H9 (cell line): ENCODE measurements at places on chromosomes 6 and 20. TPM values are rescaled to one million over a fixed set of nuclear protein-coding genes. Genes with fewer than 3 reads are reported as not detected.
A peak's percentile ranks its signal among the peaks of the same experiment; 100 is the strongest.

GRCh38 chr20:11248687-11249638, 575.2 kb upstream of the JAG1 start:
- no peak for DNase-seq

GRCh38 chr6:38676974-38677544, 25.9 kb downstream of the GLO1 start:
- DNase-seq = no peak

- DNase-seq = peak; percentile 45
Measured at GRCh38 chr6:35317483-35318195, 20.0 kb downstream of the DEF6 start.

DNA sequence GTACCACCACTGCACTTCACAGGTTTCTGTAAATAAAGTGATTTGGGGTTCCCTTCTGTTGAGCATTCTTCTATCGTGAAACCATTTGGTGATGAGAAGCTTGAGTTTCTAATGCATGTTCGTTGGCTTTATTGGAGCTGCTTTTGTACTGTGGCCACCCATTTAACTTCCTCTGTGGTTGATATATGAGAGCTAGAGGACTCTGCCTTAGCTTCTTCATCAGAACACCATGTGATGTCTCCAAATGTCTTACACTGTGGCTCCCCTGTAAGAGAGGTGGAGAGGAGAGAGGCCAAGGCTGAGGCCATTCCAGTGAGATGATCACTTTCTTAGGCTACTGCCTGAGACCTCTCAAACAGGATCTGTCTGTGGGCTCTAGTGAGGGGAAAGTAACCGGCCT, 114.5 kb downstream of the SLC16A10 start:
- no peak for DNase-seq

GRCh38 chr6:130070326-130070725, 51.9 kb downstream of the L3MBTL3 start:
- DNase-seq = no peak

DNA sequence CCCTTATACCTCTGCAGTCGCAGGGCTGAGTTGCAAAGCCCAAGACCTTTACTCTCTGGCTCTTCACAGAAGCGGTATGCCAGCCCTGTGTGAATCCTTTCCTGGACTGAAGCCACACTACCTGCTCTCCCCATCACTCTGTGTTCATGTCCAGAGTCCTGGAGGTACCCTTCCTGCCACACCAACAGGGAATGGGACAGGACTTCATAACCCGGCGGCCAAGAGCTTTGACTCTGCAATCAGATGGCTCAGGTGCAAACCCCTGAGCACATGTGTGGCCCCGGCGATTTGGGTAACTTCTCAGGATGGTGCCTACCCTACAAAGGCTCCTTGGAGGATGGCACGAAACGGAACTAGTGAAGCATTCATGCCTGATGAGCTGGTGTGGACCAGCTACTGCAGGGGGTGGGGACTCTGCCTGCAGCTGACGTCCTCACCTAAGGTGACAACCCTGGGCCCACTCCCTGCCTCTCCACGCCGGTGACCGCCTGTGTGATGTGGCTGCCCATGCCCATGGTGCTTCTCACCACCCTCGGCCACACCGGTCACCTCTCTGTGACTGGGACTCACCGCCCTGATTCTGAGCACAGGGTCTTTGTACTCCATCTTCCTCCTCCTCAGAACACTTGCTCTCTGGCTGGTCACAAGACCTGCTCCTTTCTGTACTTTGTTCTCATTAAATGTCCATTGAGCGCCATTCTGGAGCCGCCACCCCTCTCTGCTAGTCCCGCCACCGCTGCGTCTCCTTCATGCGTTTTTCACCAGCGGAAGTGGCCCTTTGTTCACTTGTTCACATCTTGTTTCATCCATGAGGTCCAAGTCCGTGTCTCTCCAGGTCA, 116.7 kb downstream of the SULF2 start:
- DNase-seq = no peak

Gene WFDC5
- total RNA-seq = not detected in 2 replicates

Gene SNPH
- 1.8 TPM in 2 replicates for total RNA-seq

Gene TMEM74B
- total RNA-seq = 4.9 and 6.2 TPM in 2 replicates

Gene SLC35A1
- 6.1 and 7.1 TPM in 2 replicates for total RNA-seq

Gene DEFB132
- total RNA-seq = not detected in 2 replicates
